B cell (primary cell): ENCODE measurements at places on chromosomes 12 and 14. TPM values are rescaled to one million over a fixed set of nuclear protein-coding genes. Genes with fewer than 3 reads are reported as not detected.

CLMN gene
- 51.1 and 51.5 TPM in 2 replicates for total RNA-seq

EIF2B1 gene
- total RNA-seq, result 54.0 and 56.7 TPM in 2 replicates

PPP1R1A gene
- not detected in 2 replicates for total RNA-seq

SLCO1A2 gene
- 0.17 TPM in 1 of 2 replicates, not detected in the other for total RNA-seq

TSHR gene
- total RNA-seq, result 0.37 and 0.61 TPM in 2 replicates

TDRD9 gene
- 2.4 and 3.4 TPM in 2 replicates for total RNA-seq

KRT75 gene
- total RNA-seq, result not detected in 2 replicates

OR6C2 gene
- total RNA-seq, result not detected in 2 replicates

FAM222A gene
- 4.6 and 4.7 TPM in 2 replicates for total RNA-seq

PZP gene
- not detected in 2 replicates for total RNA-seq

ACSS3 gene
- not detected in 2 replicates for total RNA-seq

POTEG gene
- total RNA-seq, result not detected in 2 replicates

RND1 gene
- total RNA-seq, result 18.7 and 19.5 TPM in 2 replicates

ACRBP gene
- total RNA-seq, result 11.9 and 12.3 TPM in 2 replicates
